ENCODE measurements at places on chromosomes 6 and 20.

GRCh38 chr6:32941214-32941768, 463 bp upstream of the HLA-DMB start:
- DNase-seq = no peak

- no peak for DNase-seq
Observed at GRCh38 chr6:119459207-119459974, 109.8 kb upstream of the MAN1A1 start.

- DNase-seq = no peak
Observed at GRCh38 chr20:40524071-40524470, 165.0 kb downstream of the MAFB start.

- DNase-seq = no peak
Observed at GRCh38 chr6:108667993-108668392, 107.3 kb downstream of the FOXO3 start.

GRCh38 chr6:41428996-41429421, 93.6 kb downstream of the NCR2 start:
- DNase-seq = no peak

DNA sequence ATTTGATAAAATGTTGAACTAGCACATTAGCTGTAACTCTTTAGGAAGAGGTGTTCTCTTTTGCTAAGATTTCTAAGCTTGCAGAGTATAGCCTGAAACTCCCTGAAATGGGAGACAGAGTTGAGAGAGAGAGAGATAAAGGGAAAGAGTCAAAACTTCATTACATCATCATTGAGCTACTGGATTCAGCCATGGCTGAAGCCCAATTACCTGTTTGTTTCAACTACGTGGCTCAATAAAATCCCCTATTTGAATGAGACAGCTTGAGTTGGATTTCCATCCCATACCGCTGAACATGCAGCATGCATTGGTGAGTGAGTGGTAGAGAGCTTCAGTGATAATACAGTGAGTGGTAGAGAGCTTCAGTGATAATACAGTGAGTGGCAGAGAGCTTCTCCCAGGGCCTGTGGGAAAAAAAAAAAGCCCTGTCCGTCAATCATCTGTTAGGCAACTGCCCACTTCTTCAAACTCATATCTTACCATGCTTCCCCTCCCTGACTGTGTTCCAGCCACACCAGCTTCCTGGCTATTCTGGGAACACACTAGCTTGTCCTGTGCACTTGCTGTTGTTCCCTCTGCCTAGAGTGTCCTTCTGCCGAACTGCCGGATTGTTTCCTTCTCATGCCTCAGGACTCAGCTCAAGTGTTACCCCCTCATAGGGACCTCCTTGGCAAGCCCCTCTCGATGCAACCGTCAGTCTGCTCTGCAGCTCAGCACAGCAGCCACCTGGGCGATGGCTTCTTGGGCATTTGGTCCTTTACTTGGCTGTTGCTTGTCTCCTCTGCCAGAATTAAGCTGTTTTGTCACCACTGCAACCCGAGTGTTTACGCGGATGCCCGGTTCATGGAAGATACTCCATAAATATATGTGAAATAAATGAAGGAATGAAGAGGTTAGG, 91.3 kb upstream of the EYA2 start:
- no peak for DNase-seq

DNA sequence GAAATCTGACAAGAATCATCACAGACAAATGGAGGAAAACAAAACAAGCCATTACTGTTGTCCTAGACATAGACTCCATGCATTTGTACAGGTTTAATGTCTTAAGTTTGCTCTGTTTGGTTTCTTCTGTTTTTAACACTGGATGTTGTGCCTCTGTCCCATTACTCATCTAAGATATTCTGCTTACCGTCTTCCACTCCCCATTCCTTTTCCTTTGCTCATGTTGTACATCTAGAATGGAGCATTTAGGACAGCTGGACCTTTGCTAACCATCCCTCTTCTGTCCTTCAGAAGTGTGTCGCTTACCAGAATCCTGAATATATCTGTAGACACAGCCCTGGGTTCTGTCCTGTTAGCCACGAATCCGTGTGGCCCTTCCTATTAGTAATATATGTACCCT, 35.2 kb downstream of the RAB22A start:
- no peak for DNase-seq

DNA sequence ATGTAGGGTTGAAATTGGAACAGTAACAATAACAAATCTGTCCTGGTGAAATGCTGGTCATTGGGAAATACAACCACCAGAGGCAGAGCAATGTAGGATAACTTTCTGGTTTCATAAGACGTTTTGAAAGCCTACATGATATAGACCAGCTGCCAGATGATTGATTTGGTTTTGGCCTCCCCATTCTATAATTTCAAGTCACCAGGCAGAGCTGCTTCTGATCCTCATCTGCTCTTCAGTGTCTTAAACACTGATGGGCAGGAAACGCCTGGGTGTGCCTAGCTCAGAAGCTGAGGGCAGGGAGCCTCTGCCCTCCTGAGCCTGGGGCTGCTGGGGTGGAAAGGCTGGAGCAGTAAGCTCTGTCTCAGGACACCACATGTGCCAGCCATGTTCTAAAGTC, 24.5 kb downstream of the DHX35 start:
- DNase-seq = no peak

DNA sequence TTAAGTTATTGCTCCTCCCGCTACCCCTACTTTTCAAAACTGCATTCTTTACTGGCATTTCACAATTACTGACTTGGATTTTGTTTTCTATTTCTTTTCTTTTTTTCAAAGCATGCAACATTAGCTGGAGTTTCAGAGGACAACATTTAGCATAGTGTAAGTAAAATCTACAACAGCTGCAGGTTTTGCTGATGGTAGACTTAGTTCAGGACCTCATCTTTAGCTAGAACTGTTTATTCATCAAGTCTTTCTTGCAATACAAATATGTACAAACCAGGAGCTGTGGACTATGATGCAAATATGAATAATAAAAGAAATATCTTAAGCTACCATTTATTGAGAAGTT, 728 bp upstream of the CEP162 start:
- DNase-seq = no peak

- DNase-seq = peak; percentile 81
Observed at GRCh38 chr20:19212821-19213502, 520 bp downstream of the SLC24A3 start.
